AG04449 (cell line): ENCODE measurements at places on chromosomes 3 and 15.

DNA sequence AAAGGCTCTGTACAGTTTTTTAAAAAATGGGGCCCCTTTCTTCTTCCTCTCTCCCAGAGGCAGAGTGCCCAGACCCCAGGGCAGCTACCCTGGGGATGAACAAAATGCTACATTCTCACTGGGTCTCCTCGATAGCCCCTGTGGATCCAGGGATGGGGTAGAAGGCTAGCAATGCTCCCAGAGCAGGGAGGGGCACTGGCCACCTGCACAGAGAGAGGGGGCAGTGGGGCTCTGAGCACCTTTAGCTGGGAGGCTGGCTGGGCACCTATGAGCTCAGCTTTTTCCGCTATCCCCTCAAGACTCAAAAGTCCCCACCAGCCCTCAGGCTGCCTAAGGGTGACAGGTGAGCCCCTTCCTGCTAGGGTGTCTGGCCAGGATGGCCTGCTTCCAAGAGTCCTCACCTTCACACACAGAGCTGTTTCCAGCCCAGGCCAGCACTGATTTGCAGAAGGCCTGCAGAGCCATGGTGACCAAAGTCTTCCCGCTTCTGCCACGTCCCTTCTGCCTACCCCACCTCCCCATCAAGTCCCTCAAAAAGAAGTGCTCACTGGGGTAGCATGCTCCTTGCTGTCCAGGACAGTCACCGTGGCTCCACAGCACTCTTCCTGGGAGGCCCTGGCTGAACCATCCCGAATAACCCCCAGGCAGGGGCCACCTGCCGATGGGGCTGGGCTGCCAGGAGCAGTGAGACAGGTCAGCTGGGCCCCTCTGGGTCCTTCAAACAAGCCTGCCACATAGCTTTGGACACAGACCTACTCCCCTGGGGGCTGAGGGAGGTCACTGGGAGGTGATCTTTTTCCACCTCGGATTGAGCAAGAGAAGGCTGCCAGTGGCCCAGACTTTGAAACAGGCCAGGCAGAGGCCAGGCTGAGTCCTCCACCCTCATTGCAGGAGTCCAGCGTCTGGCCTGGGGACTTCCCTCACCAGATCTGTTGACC, 20.4 kb downstream of the BMF start:
- no peak for DNase-seq

- DNase-seq: no peak
These were observed 155.6 kb downstream of the SEMA6D start for GRCh38 chr15:47872869-47873432.

DNA sequence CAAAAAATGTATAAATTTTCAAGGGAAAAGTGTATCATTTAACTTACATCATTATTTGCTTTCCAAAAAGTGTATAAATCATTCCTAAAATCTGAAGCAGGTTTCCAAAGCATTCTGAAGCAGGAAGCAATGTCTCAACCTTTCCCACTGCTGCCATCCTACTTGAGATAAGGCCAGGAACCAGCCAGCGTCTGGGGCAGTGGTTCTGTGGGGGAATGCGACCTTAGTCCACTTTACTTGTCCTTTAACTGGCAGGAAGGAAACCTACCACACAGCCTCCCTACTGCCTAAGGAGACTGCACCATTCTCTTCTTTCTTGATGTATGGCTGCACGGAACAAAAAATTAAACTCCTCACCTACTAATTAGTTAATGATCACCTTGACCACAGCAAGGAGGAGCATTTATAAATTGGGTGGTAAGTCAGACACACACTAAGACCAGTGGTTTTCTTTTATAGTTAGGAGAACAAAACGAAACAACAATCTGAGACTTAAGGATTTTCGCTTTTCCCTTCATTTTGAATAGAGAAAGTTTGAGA, 3.7 kb downstream of the SORD start:
- no peak for DNase-seq

DNA sequence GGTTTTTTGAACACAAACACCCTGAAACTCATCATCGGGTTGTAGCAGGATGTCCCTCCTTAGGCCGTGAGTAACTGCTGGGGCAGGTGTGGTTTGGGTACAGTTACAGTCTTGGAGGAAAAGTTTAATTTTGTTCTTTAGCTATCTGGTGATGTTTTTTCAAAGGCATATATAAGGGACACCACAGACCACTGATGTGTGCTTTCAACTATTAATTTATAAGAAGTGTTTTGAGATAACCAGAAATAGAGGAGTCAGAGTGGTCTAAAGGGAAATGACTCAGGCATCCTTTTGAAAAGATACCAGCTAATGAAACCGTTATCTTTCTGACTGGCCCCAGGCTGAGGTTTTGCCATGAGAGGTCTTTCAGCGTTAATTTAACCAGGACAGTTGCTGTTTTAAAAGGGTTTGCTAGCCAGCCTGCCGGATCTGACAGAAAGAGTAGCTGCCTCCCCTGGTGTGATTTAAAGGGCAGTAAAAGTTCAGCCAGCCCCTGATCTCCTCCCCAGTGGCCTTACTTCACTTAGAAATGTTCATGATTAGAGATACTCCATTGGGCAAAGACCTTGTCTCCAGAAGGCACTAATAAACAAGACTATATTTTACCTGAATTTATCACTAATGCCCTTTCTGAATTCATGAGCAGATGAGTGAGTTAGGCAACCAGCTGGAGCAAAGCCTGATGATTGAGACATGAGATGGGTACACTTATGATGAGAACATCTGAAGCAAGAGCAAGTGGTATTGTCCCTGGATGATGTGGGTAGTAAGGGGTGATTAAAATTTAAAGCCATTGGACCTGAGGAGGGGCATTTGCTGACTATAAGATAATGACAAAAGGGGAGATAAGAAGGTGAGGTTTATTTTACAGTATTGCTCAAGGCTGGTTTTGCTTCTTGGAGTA, 482.5 kb upstream of the TBL1XR1 start:
- no peak for DNase-seq

- DNase-seq: no peak
These were observed 864 bp upstream of the NEO1 start for GRCh38 chr15:73051391-73051806.

DNA sequence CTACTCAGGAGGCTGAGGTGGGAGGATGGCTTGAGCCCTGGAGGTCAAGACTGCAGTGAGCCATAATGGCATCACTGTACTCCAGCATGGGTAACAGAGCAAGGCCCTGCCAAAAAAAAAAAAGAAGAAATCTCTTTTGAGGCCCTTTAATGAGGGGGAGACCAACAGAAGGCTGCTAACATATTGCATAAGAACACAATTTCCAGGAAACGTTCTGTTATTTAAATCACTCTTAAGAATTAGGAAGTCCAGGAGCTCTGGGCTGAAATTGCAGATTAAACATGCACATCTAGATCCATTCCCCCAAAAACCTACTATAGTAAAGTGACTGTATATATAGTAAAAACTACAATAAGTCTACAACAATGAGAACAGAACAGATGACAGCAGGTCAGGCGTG, 16.1 kb upstream of the BLM start:
- DNase-seq: no peak

DNA sequence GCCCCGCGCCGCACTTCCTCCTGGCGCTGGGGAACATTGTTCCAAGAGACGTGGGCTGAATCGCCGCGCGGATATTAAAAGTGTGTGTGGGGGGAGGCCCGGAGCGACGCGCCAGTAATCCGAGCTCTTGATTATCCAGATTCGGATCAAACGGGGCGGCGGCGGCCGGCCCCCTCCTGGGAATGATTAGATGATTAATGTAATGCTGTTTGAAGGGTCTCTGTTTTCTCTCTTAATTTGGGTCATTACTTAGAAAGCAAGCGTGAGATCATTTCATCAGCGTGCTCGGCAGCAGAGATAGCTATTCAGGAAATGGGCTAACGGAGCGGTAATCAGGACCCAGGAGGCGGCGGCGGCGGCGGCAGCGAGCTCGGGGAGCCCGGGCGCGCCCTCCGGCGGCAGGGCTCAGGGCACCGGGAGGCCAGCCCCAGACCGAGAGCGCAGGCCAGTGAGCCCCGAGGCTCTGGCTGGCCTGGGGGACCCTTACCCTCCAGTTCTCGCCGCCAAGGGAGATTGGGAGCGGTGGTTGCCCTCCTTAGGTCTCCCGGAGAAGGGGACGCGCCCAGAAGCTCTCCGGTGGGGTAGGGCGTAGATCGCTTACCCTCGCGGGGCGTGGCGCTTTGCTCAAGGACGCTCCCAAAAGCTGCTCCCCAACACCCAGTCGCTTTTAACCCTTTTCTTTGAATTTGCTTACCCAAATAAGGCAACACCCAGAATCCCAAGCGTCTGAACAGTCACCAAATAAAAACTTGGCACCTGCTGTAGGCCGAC, 4.5 kb downstream of the FEZF2 start:
- DNase-seq: no peak

DNA sequence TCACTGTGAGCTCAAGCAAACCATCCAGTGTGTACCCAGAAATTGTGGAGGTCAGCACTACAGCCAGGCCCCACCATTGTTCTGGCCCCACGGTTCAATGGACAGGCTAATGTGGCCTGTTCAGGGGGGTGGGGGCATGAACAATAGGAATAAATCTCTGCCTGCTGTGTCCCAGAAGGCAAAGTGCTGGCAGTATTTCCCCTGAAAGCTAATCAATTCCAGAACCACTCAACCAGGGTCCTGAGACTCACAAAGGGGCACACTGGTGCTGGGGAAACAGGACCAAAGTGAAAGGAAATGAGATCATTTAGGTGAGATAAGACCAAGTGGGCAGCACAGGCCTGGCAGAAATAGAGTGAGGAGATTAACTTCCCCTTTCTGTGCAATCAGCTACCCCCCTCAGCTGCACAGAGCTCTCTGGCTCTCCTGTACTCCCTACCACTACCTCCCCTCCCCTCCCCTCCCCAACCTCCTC, 11.5 kb downstream of the CRYGS start:
- DNase-seq: no peak

DNA sequence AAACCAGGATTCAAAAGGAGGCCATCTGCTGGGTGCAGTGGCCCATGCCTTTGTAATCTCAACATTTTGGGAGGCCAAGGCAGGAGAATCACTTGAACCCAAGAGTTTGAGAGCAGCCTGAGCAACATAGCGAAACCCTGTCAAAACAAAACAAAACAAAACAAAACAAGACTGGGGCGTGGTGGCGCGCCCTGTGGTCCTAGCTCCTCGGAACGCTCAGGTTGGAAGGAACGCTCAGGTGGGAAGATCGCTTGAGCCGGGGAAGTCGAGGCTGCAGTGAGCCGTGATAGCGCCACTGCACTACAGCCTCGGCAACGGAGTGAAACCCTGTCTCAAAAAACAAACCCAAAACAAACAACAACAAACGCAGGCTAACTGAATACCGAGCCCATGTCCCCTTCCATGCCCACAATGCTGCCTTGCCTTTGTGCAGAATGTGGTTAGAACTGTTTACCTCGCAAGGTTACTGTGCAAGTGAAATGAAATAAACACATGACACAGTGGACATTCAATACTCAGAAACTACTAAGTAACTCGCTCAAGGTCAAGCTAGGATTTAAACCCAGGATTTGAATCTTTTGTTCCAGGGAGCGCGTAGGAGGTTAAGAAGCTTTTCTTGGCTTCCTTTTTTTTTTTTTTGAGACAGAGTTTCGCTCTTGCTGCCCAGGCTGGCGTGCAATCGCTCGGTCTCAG, 766 bp upstream of the EMC4 start:
- DNase-seq: no peak

GRCh38 chr3:38054499-38055001, 15.5 kb downstream of the DLEC1 start:
- DNase-seq: no peak

- DNase-seq: no peak
These were observed 252.8 kb downstream of the CLSTN2 start for GRCh38 chr3:140187656-140188221.

DNA sequence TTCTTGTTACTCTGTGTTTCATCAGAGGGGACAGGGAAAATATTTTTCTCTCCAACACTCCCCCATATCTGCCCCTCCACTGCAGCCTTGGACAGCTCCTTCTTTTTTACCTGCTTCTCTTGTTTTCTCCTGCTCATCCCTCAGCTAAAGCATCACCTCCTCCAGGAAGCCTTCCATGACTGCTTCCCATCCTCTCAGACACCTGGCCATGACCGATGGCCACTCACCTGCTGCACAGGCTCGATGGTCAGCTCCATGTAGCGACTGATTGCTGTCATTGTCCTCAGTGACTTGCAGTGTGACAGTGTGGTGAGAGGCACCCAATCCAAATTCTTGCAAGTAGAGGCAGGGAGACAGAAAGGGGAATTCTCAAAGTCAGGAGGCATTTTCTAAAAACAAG, 22.5 kb downstream of the TMEM44 start:
- DNase-seq: no peak

GRCh38 chr3:181913254-181913653, 201.5 kb downstream of the SOX2 start:
- no peak for DNase-seq

DNA sequence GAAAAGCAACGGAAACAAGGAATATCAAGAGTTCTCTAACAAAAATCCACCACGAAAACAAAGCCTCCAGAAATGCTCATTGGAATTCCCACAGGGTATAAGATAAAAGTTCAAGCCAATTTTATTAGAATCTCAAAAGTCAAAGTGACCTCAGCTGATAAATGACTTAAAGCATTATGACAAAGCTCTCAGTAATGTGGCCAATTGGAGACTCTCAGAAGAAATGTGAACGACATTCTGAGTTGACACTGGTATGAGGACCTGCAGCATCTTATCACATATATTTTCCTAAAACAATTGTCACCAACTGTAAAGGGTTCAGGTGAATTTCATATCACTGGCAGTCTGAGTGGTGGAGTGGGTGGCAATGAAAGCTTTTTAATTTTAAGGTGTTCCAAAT, 199.1 kb downstream of the FOXP1 start:
- DNase-seq: no peak

DNA sequence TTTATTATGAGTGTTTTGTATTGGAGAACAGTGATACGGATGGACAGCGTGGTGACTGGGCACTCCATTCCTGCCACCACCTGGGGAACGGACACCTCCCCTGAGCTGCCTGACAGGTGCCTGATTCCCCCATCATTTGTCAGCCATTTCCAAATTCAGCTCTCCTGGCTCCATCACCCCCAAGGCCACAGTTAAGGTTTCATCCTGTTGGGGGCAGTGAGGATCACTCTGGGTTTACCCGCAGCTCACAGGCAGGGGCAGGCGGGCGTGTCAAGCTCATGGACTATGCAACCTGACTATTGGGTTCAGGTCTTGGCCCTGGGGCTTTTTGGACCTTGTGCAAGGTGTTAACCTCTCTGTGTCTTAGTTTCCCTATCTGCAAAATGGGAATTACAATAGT, 76.3 kb downstream of the RAB11A start:
- DNase-seq: no peak

- DNase-seq: no peak
These were observed 917.5 kb downstream of the FHIT start for GRCh38 chr3:60333710-60334109.

DNA sequence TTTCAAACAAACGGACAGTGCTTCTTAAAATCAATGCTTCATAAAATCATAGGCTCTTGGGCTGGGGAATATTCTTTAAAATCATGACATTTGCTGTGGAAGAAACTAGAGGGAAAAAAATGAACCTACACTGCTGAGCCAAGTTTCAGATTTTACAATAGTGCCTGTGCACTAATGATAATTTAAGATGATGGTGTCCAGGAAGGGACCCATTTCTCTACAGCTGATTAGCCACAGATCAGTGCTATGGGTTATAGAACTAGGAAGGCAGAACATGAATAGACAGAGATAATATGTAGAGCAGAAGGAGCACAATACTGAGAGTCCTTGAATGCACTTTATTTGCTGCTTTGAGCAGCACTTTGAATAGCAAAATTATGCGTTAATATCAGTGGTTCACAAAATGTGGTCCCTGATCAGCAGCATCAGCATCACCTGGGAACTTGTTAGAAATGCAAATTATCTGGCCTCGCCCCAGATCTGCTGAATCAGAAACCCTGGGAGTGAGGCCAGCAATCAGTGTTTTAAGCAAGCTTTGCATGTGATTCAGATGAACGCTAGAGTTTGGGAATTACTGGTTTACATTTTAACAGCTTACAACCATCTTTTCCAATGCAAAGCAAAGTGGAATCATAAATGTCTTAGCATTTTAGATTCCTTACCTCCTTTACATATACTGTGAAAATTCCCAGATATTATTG, 135.8 kb upstream of the ANKRD28 start:
- DNase-seq: no peak
